Karpas-422 (cell line): ENCODE measurements at places on chromosomes 16 and 17. TPM values are rescaled to one million over a fixed set of nuclear protein-coding genes. Genes with fewer than 3 reads are reported as not detected.

The KRT34 gene
- total RNA-seq, result not detected in 2 replicates

The NOXO1 gene
- not detected in 2 replicates for total RNA-seq

The CNTD1 gene
- total RNA-seq, result not detected in 2 replicates

The DPEP3 gene
- not detected in 2 replicates for total RNA-seq

The EFCAB5 gene
- total RNA-seq, result 0.07 and 2.1 TPM in 2 replicates
